ENCODE measurements at places on chromosomes 2 and 18. TPM values are rescaled to one million over a fixed set of nuclear protein-coding genes. Genes with fewer than 3 reads are reported as not detected.

Gene EGR4
- 0.10 TPM for total RNA-seq

DNA sequence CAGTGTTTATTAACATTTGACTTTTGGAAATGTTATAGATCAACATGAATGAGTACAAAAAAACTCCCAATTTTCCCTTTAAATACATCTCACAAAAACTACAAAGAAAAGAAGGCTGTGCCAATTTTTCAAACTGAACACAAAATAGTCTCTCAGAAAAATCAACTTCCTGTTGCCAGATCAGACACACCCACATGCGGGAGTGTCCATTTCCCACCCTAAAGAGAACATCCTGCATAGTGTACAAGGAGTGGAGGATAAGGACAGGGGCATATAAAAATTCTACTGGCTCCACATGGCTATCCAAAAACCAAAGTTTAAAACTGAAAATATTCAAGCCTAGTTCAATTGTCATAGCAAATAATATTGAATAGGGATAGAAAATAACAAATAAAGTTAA, 165.3 kb downstream of the ATAD2B start:
- H3K4me1 ChIP-seq: no peaks in the 10 kb centered on the region
- H3K36me3 ChIP-seq: peaks cover 41% of the 10 kb centered on the region
- H3K27ac ChIP-seq: no peak overlapping the region
- H3K27me3 ChIP-seq: no peaks in the 10 kb centered on the region

Gene UGT1A5
- not detected for total RNA-seq

GRCh38 chr18:67143028-67143427, 373.5 kb downstream of the DSEL start:
- no peaks in the 10 kb centered on the region for H3K27me3 ChIP-seq
- H3K27ac ChIP-seq: no peak overlapping the region
- DNase-seq: no peak

GRCh38 chr2:95061119-95061512, 35.6 kb downstream of the MAL start:
- no peak overlapping the region for H3K27ac ChIP-seq
- H3K36me3 ChIP-seq: no peaks in the 10 kb centered on the region
- DNase-seq: no peak

- no peak overlapping the region for H3K27ac ChIP-seq
- no peaks in the 10 kb centered on the region for H3K27me3 ChIP-seq
- H3K4me1 ChIP-seq: no peaks in the 10 kb centered on the region
- no peaks in the 10 kb centered on the region for H3K36me3 ChIP-seq
- H3K4me3 ChIP-seq: no peak overlapping the region
These were observed 206.2 kb downstream of the RPIA start for GRCh38 chr2:88897715-88898114.

DNA sequence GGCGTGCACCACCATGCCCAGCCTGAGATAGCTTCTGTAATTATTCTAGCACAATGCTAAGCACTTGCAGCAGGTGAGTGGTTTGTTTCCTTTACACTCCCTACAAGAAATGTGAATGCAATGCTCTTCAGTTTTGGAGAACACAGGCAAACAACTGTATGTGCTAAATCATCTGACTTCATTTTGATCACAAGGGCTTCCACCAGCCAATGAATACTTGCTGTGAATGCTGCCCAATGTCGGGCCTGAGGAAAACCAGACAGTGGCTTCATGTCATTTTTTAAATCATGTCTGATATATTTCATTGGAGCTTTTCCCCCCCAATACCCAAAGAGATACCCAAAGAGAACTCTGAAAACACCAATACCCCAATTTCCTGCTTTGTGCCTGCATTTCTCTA, 155.6 kb upstream of the XPO1 start:
- no peak overlapping the region for H3K4me3 ChIP-seq
- H3K4me1 ChIP-seq: peaks cover 5% of the 10 kb centered on the region
- no peaks in the 10 kb centered on the region for H3K36me3 ChIP-seq
- no peak for DNase-seq

GRCh38 chr2:189128970-189129369, 50.6 kb downstream of the COL5A2 start:
- no peak overlapping the region for H3K4me3 ChIP-seq
- no peaks in the 10 kb centered on the region for H3K27me3 ChIP-seq
- H3K27ac ChIP-seq: no peak overlapping the region
- H3K36me3 ChIP-seq: no peaks in the 10 kb centered on the region
- no peaks in the 10 kb centered on the region for H3K4me1 ChIP-seq

GRCh38 chr2:24571828-24572442, 80.9 kb downstream of the NCOA1 start:
- peaks cover 2% of the 10 kb centered on the region for H3K4me1 ChIP-seq
- H3K4me3 ChIP-seq: no peak overlapping the region
- H3K36me3 ChIP-seq: peaks cover 2% of the 10 kb centered on the region
- no peak for DNase-seq
- no peak overlapping the region for H3K27ac ChIP-seq
- H3K27me3 ChIP-seq: no peaks in the 10 kb centered on the region

DNA sequence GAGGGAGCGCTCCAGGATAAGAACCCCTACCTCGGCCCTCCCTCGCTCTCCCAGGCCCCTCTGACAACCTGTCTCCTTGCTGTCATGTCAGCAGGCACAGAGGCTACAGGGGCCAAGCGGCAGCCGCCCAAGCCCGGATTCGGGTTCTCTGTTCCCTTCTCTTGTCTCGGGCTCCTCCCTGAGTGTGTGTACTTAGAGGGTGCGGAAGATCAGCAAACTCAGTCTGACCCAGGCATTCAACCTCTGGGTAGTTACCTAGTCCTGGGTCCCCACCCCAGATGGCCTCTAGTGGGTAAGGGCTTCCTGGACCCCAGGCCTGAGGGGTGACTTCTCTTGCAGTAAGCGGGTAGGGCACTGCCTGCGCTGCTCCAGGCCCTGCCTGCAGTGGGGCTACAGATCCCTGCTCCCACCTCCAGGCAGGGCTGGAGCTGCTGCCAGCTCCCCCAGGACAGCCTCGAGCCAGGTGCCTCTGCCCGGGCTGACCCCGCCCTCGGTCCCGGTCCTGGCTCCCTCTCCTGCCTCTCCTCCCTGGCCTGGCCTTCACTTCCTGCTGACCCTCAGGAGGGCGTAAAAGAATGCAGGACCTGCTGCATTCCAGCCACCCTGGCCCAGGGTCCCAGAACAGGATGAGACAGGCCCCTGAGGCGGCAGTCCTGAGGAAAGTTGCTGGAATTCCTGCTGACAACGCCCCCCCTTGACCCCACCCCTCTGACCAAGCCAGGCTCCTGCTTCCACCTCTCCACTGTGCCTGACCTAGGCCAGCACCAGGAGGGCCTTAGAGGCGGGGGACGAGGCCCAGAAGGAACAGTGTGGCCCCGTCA, 22.0 kb downstream of the GPC1 start:
- no peak overlapping the region for H3K4me3 ChIP-seq
- no peak for DNase-seq
- no peaks in the 10 kb centered on the region for H3K36me3 ChIP-seq
- peaks cover 9% of the 10 kb centered on the region for H3K4me1 ChIP-seq

GRCh38 chr2:176390276-176391147, 121.3 kb downstream of the MTX2 start:
- H3K36me3 ChIP-seq: no peaks in the 10 kb centered on the region
- peaks cover 6% of the 10 kb centered on the region for H3K27me3 ChIP-seq
- no peak overlapping the region for H3K4me3 ChIP-seq
- no peak for DNase-seq

DNA sequence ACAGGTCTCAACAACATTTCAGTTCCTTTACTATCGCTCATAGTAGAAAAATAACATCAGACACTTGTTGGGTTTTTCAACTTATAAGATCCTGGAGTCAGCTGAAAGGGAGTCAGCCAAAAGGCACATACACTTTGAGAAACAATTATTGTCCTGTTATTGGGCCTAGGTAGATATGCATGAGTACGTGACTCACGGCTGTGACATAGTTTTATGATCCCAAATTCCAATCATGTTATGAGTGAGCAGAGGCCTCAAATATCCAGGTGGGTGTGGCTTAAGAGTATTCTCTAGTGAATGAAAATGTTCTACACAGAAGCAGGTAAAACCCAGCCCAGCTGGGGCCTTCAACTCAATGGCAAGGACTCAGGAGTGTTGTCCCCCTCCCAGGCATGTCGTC, 27.2 kb downstream of the SERPINB8 start:
- no peaks in the 10 kb centered on the region for H3K4me1 ChIP-seq
- no peak overlapping the region for H3K4me3 ChIP-seq
- H3K27me3 ChIP-seq: peaks cover 3% of the 10 kb centered on the region
- no peak overlapping the region for H3K27ac ChIP-seq
- H3K36me3 ChIP-seq: no peaks in the 10 kb centered on the region

DNA sequence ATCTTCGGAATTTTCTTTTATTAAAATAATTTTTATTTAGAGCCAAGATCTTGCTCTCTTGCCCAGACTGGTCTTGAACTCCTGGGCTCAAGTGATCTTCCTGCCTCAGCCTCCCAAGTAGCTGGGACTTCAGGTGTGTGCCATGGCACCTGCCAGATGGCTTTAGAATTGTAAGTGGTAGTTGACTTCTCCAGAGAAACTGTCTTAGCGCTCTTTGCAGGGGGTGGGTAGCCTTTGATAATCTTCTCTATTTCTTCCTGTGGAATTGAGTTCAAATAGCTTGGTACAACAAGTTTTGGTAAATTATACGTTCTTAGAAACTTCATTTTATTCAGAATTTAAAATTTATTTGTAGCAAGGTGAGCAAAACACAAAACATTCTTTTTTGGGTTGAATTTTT, 113.3 kb downstream of the LDLRAD4 start:
- H3K36me3 ChIP-seq: no peaks in the 10 kb centered on the region
- DNase-seq: no peak
- no peak overlapping the region for H3K27ac ChIP-seq

- H3K36me3 ChIP-seq: no peaks in the 10 kb centered on the region
- H3K4me1 ChIP-seq: no peaks in the 10 kb centered on the region
- no peak overlapping the region for H3K27ac ChIP-seq
These were observed 122.9 kb downstream of the GLI2 start for GRCh38 chr2:120858361-120859106.

- H3K27me3 ChIP-seq: peaks cover 89% of the 10 kb centered on the region
- no peak overlapping the region for H3K27ac ChIP-seq
- H3K4me1 ChIP-seq: peaks cover 58% of the 10 kb centered on the region
- H3K4me3 ChIP-seq: peak overlapping the region; percentile 60
- H3K36me3 ChIP-seq: no peaks in the 10 kb centered on the region
- peak; percentile 14 for DNase-seq
These were observed 566 bp downstream of the GATA6 start for GRCh38 chr18:22169889-22170420.

DNA sequence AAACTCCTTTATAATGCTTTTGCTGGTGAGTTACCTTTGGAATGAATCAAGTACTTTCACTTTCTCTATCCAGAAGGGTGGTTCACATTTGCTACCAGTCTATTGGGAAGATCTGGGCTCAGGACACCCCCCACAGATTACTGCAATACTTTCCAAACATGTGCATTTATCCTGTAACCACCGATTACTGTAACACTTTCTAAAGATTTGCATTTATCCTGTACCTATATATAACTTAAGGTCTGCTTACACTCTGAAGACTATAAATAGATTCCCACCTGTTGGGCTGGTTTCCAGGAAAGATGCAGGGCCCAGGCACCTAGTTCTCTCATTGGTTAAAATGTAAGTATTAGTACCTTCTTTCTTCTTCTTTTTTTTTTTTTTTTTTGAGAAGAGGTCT, 113.0 kb upstream of the NEDD4L start:
- no peaks in the 10 kb centered on the region for H3K36me3 ChIP-seq
- H3K4me3 ChIP-seq: no peak overlapping the region
- no peak for DNase-seq

- no peaks in the 10 kb centered on the region for H3K4me1 ChIP-seq
- no peaks in the 10 kb centered on the region for H3K27me3 ChIP-seq
- DNase-seq: no peak
These were observed 38.6 kb upstream of the CHST9 start for GRCh38 chr18:27223526-27224291.

DNA sequence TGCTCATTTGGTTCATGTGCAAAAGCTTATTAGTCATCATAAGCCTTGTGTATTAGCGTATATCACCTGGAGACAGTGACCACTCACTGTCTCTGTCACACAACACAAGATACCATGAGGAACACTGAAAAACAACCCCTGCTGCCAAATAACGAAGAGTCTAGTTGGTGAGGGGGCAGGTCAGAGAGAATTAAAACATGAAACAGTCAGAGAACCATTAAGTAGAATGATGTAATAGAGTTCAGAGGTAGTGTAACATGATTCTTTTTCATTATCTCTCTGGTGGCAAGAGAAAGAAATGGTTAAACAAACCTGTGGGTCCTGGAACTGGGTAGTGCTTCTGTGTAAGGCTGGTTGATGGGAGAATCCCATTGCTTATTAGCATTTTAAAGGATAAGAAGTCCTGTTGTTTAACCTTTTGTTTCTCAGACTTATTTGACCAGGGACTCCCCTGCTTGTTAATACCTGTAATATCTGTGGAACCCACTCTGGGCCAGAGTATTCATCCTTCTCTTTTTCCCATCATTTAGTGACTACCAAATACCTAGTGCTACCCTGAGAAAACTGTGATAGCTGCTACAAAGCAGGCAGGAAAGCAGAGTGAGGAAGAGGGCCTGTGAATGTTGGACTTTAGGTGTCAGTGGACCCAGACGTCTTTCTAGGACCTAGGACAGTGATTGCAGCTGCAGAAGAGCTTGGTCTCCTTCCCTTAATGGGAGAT, 38.0 kb downstream of the PTRHD1 start:
- no peak overlapping the region for H3K4me3 ChIP-seq
- no peaks in the 10 kb centered on the region for H3K4me1 ChIP-seq
- H3K36me3 ChIP-seq: peaks cover 61% of the 10 kb centered on the region
- DNase-seq: no peak
- no peaks in the 10 kb centered on the region for H3K27me3 ChIP-seq
- no peak overlapping the region for H3K27ac ChIP-seq

DNA sequence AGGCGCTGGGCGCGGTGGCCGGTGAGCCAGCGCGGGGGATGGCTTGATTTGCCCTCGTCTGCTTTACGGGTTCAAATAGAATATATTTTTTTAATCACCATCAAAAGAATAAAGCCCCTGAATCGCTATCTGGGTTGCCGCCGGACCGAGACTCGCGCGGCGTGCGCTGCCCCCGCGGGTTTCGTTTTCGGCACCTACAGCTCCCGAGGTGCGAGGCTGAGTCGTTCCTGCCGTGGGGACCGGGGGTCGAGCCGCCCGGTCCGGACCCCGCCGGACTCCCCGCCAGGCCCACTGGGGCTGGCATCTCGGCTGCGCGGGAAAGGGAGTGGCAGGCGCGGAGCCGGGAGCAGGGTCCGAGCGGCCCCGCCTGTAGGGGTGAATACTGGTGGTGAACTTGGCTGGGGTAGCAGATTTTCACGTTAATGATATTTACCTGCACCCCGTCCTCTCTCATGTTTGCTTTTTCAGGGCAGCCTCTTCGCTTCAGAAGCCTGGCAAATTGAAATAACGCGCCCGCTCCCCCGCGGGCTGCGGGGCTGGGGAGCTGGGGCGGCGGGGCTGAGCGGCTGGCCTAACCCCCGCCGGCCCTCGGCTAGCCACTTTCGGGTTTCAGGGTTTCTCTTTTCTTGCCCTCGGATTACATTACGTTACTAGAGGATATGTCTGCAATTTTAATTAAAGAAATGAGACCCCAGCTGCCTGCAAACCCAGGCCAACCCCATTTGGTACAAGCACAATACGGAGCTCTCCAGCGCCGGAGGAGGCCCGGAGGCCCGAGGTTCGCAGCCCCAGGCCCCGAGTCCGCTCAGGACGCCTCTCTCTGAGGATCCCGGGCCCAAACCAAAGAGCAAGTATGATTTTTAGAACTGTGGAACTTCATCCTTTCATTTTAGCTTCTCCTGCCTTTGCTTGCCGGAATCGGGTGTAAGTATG, 1.7 kb upstream of the CELF4 start:
- no peaks in the 10 kb centered on the region for H3K36me3 ChIP-seq
- peaks cover 13% of the 10 kb centered on the region for H3K27me3 ChIP-seq
- peak overlapping the region; percentile 60 for H3K4me3 ChIP-seq
- DNase-seq: no peak

GRCh38 chr2:9260464-9260918, 53.9 kb downstream of the ASAP2 start:
- H3K27me3 ChIP-seq: no peaks in the 10 kb centered on the region
- H3K36me3 ChIP-seq: no peaks in the 10 kb centered on the region
- no peak overlapping the region for H3K27ac ChIP-seq
- H3K4me3 ChIP-seq: no peak overlapping the region
- DNase-seq: no peak

Gene PDE11A
- not detected for total RNA-seq

Gene CDK15
- total RNA-seq: not detected
